ENCODE measurements at places on chromosomes 12 and 14.

GRCh38 chr14:67137744-67138371 is 51.4 kb upstream of the GARIN2 start:
- DNase-seq = no peak

DNA sequence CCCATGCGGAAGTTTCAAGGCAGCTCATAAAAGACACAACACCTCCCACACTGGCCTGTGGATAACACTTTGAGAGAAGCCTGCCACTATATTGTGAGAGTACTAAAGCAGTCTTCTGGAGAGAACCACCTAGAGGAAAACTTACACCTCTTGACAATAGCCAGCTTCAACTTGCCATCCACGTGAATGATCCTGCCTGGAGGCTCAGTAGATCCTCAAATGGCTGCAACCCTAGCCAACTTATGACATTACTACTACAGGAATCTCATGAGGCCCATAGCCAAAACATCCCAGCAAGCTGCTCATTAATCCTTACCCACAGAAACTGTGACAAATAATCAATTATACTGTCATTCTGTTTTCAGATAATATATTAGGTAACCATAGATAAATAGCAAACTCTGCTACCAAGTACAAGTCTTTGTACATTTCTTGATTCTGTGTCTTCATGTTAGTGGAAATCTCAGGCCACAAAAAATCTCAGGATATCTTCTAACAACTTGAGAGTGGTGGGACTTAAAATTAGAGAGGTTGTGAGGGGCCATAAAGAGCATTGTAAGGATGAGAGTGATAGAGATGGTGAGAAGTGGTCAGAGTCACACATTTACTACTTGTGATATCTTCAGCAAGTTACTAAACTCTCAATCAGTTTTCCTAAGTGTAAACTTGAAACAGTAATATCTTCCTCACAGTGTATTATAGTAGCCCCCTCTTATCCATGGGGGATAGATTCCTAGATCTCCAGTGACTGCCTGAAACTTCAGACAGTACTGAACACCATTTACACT is 368.0 kb downstream of the C12orf50 start:
- no peak for DNase-seq

DNA sequence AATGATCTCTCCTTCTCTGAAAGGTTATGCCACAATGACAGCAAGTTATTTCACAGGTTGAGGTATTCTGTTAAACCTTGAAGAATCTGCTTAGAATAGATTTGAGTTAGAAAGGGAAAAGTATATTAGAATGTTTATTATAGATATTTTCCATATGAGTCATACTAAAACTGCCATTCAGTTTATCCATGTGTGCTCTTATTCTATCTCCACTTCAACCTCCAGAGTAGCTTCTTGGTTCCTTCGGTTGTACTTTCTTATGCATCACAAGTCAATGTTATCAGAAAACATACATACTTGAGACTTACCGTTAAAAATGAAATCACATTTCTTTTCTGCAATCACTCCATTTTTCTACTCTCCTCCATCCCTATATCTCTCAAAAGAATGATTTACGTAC is 197.7 kb downstream of the BCAT1 start:
- DNase-seq = no peak

DNA sequence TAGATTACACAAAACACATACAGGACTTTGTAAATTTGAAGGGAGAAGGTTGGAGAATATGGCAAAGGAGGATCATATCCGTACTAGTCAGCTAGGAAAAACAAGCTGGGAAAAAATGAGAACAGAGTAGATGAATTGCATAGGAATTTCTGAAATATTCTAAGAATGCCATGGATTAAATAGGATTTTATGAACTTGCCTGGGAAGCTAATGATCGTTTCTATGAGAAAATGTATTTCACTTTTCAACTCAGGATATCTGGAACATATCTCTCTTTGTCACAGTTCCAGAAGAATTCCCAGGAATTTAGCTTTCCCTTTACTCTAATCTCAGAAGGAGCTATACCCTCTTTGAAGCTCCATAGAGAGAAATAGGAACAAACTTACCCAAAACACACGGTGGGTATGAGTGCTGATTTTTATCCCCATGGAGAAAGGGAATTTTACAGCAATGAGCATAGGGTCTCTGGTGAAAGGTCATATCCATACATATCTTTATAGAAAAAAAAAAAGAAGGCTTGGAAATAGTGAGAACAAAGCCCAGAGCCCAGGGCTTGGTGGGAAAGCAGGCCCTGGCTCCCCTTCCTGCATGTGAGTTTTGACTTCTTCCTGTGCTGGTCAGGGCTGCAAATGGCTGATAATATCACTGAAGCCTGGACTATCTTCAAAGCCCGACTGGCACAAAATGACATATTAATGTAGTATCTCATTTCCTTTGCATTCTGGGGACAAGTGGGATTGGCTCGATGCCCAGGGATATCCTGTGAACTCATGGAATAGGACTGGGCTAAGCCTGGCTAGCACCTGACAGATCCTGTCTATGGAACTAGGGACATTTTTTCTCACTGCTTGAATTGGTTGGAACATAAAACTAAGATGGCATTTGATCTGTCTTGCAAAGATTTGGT is 136.3 kb downstream of the AEBP2 start:
- peak; percentile 46 for DNase-seq

GRCh38 chr14:86641310-86641709 is 1111.4 kb downstream of the FLRT2 start:
- no peak for DNase-seq

- DNase-seq = no peak
Measured at GRCh38 chr14:103909531-103910261, 18.6 kb upstream of the TDRD9 start.
